ENCODE measurements at places on chromosomes 12 and 14. TPM values are rescaled to one million over a fixed set of nuclear protein-coding genes. Genes with fewer than 3 reads are reported as not detected.

The KHNYN gene
- polyA plus RNA-seq, result 17.6 TPM

The PLBD1 gene
- 0.31 TPM for polyA plus RNA-seq

The MLF2 gene
- 241 TPM for polyA plus RNA-seq

GRCh38 chr14:101982621-101983020, 18.2 kb downstream of the DYNC1H1 start:
- no peak for DNase-seq

DNA sequence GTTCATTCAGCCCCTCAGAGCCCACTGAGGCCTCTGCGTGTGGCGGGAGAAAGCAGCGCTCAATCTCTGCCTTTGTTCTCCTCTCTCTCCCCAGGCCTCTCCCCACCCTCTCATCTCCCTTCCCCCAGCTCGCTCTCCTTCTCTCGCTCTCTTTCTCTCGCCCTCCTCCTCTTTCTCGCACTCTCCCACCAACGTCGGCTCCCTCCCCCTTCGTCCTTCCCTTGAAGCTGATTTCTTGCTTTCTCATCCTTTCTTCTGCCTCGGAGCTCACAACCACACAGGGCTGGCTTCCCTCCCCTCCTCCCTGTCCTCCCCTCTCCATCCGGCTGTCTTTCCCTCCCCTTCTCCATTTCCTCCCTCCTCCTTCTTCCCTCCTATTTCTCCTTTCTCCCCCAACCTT, 96.4 kb downstream of the LRRC74A start:
- no peak for DNase-seq

DNA sequence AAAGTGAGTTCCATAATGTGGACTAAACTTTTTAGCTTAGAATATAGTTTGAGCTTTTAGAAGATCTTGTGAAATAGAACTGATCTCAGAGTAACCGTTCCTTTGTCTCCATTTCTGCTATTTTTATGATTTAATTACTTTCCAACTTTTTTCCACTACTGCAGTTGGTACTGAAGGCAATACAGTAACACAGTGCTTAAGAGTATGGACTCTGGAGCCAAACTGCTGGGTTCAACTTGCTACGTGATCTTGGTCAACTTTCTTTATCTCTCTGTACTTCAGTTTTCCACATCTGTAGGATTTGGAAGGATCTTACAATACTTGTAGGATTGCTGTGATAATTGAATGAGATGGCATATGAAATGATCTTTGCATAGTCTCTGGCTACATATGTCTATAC, 40.9 kb downstream of the ATXN7L3B start:
- no peak for DNase-seq

GRCh38 chr12:66111605-66112004, 18.9 kb downstream of the LLPH start:
- DNase-seq, result no peak

DNA sequence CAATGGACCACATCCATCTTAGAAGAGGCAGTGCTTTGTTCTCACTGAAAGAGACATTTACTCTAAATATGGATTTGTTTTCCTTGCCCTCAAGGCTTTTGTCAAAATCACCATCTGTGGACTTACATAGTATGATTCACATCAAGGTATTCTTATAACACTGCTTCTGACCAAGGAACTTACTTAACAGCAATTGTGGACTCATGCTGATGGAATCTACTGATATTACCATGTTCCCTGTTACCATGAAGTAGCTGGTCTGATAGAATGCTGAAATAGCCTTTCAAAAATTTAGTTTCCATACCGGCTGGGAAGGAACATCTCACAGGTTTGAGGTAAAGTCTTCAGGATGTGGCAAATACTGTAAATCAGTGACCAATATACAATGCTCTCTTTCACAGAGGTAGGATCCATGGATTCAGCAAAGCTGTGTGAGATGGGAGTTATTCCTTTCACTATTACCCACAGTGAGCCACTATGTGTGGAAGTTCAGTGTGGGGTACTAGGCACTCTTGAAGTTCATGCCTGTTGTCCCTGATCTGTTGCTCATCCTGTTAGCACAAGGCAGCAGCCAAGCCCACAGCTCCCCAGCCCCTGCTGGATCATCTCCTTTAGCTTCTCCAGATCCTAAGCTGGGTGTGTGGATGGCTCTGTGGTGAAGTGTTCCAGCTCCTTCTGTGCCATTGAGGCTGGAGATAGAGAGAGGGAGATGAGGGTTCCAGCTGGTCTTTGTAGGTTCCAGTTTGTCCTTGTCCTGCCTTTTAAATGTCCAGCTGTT, 126.4 kb downstream of the ATP23 start:
- peak; percentile 59 for DNase-seq

DNA sequence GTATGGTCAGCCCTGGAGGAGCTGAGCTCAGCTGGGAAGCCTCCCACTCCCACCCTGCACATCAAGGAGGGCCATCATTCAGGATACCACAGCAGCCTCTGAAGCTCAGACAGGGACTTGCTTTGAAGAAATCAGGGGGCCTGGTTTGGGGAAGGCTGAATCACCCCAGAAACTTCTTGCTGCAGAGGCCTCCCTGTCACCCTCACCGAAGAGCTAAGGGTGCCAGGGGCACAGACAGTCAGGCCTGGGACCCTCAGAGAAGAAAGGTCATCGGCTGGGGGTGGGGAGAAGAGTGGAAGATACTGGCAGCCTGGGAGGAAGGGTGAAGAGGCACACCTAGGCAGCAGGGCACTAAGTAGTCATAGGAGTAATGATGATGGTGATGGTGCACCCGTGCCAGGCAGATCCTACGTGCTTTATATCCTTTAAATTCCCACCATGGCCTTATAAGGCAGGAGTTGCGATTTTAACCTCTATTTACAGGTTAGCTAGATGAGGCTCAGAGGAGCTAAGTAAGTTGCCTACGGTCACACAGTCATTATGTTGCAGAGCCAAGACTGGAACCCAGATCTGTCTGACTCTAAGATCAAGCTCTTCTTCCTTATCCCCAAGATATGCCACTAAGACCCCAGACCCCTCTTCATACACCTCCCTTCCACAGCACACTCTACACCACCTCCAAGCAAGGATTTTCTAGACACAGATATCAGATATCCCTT, 28.5 kb upstream of the PNMA1 start:
- DNase-seq, result no peak

DNA sequence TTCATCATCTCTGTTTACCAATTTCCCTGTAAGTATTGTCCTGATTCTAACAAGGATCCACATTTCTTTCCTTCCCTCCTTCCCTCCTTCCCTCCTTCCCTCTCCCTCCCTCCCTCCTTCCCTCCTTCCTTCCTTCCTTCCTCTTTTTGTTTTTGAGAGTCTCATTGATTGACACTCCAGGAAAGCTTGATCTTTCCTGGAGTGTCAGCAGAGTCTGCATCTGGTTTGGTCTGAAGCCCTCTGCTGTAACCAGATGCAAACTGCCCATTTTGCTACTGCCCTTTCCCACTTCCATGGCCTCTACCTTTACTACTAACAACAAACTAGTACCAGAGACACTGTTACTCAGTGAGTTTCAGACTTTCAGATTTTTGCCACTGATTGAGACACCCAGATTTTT, 14.4 kb upstream of the OR6C65 start:
- no peak for DNase-seq

DNA sequence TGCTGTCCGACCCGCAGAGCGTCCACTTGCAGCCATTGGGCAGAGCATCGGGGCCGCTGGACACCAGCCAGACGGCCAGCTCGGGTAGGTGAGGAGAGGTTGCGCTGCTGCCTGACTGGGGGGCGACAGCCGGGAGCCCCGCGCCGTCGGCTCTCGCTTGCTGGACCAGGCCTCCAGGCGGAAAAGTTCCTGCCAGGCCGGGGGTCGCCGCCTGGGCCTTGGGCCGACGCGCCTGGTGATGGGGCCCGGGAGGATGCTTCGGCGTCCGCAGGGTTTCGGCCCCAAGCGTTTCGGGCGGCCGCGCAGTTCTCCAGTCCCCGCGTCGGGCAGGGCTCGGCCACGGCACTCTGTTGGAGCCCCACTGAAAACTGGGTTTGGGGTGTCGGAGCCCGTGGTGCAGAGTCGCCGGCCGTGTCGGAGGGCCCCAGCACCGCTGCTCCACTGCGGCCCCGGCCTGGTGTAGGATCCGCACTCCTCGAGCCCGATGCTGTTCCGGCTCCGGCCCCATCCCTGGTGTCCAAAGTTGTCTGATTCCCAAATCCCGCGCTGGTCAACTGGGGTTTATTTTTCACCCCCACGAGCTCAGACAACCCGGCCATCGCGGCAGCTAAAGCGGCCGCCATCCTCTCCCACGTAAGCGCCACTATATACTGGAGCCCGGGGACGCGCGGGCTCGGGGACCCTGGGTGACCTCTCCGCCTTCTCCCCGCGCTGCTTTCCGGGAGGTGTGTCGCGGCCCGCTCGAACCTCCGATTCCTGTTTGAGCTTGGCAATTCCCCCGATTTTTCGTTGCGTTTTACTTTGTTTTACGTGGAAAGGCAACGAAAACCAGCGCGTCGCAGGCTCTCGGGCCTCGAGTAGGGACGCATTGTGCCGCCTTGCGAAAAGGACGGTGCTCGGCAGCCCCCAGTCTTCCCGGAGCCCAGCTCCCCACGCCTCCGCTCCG, 872 bp downstream of the VSX2 start:
- DNase-seq, result no peak

The CLEC1A gene
- polyA plus RNA-seq, result not detected

The COPS7A gene
- polyA plus RNA-seq, result 104 TPM

The MAGOHB gene
- 42.9 TPM for polyA plus RNA-seq

DNA sequence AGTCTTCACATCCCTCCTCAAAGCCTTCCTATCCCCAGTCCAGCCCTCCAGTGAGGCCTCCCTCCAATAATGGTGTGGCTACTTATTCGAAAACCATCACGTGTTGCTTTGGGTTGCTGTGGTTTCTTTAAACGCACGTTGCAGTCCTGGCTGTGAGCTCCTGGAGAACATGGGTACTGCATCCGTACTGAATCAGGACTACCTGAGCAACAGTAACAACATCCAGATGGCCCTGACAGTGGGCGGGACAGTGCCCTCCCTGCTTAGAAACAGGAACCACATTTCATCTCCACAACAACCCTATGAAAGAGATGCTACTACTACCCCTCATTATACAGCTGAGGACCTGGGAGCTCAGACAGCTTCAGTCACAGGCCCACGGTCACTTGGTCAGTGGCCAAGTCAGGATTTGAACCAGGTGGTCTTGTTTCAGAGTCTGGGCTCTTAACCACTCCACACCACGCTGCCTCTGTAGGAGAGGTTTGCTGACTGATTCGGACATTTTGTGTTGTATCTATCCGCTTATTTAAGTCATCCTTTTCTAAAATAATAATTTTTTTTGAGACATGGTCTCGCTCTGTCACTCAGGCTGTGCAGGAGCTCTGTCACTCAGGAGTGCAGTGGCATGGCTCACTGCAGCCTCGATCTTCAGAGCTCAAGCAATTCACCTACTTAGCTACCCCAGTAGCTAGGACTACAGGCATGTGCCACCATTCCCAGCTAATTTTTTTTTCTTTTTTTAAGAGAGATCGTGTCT, 104.8 kb downstream of the DPF3 start:
- no peak for DNase-seq

DNA sequence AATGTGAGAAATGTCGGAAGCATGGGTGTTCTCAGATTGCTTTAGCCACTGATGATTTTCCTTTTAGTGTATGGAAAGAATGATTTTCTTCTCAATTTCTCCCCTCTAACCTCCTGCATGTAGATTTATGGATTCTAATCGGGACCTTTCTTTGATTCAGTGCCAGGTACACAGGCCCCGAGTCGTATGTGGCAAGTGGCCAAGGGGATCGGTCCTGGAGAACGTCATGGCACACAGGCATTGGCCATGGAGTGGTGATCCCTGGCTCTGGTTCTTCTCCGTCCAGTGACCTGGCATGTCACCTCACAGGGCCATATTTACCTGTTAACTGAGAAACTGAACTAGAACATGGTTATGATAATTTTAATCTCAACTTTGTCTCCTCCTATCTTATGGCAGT, 58.1 kb downstream of the ETV6 start:
- no peak for DNase-seq

All from AG04450 (cell line).